GM10248 (cell line): ENCODE measurements at places on chromosomes 6 and 20.

- DNase-seq, result no peak
These were observed 50.3 kb downstream of the PRR18 start for GRCh38 chr6:166257911-166258318.

DNA sequence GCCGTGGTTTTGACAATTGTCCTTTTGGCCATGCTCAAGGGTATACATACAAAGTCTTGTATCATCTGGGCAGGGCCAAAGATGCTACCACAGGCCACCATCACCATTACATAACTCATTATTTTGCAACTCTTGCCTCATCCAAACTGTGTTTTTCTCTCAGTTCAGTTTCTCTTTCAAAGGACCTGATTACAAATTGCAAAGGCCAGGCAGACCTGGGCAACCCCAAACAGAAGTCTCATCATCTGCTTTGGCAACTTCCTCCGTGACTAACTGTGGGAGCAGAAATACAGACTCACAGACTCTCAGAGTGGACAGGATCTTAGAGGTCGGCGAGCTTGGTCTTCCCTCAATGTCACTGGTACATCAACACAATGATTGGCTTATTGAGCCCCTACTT, 117.8 kb upstream of the NEDD9 start:
- no peak for DNase-seq

DNA sequence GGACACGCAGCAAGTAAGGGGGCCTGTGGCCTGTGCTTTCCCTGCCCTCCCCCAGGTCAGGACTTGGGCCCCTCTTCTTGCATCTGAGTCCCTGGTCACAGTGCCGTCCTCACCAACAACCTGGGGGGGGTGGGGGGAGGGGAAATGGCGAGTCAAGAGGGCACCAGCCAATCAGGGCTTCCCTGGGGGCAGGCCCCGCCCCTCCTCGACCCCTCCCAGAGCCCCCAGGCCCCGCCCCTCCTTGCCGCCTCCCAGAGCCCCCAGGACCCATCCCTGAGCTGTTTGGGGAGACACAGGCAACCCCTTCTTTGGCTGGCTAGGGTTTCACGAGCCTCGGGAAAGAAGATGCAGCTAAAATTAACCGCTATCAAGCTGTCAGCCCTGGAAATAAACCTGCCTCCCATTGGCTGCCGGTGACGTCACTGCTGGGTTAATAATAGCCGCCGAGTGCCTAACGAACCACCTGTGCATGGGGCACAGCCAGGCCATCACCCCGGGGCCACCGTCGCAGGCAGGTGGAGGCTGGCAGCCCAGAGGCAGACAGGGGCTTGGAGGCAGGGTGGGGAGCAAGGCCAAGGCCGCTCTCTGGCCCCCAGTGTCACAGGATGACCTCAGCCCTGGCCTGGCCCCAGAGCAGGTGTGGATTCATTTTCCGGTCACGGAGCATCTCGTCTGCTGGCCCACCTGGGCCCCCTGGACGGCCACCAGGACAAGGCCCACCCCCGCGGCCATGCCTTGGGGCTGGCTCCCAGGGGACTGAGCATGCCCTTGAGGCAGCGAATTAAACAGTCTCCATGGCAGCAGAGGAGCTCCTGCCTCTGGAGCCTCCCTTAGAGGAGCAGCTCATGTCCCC, 3.2 kb upstream of the EEF1A2 start:
- DNase-seq, result no peak

GRCh38 chr20:61042506-61043385, 209.3 kb upstream of the CDH4 start:
- no peak for DNase-seq
